ENCODE measurements at places on chromosomes 16 and 17.

DNA sequence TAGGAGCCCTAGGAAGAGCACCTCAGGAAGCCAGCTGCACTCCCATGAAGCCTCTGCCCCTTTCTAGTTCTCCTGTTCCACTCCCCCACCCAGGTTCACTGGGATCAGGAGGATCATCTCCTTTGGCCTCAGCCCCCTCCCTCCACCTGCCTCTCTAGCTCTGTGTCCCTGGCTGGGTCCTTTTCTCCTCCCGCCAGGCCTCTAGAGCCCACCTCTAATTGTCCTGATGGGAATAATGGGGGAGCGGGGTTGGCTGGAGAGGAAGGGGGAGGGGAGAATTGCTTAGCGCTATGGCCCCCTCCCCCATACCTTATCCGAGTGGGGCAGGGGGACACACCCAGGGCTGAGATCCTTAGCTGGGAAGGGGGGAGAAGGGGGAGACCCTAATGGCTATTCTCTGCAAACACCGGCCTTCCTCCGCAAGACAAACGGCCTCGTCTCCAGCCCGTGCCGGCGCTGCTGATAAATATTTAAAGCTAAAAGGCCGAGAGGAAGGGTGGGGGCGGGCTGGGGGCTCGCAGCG lies 997 bp downstream of the HOXB7 start:
- DNase-seq: no peak

DNA sequence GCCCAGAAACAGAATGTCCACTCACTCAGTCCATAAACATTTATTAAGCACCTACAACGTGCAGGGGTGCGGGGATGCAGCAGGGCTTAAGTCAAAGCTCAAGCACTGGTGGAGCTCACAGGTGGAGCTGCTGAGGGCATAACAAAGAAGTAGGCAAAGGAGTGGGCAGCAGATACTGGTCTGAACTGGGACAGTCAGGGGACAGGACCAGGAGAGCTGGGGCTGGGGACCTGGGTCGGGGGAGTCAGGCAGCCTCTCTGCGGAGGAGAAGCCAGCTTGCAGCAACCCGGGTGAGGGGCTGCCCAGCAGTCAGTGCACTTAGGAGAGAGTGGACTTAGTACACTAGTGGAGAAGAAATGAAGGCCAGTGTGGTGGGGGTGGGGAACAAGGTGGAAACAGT lies 10.0 kb upstream of the TNFRSF13B start:
- DNase-seq: no peak

DNA sequence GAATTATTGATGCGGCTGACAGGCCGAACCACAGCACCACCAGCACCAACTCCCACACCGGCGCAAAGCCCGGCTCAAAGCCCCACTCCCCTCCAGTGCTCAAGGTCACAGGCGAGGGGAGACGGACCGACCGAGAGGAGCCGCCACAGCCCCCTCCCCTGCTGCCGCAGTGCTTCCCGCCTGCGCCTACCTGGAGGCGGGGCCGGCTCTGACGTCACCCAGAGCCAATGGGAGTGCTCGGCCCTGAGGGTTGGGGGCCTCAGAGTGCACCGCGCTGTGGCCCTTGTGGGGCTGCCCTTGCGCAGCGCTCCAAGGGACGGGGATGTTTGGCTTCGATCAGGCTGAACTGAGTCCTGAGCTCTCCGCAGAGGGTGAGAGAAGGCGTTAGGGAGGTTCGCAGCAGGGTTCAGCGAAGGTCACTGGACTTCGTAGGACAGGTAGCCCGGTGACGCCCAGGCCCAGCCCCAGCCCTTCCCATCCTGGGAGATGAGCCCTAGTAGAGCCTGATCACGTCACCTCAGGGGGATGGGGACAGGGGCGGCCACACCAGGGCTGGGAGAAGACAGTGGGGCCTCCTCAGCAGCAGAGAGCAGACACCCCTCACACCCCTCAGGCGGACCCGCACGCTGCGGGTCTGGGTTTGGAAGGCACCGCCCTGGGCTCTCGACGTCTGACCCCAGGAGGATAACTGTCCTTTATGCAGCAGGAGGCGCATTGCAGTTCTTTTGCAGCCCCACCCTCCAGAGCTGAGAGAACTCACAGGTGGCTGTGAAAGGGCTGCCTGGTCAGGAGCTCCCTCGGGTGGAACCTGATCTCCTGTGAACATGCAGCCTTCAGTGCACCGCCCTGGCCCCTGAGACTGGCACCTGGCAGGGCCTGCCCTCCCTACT lies 1.5 kb downstream of the NDRG4 start:
- no peak for DNase-seq

GRCh38 chr16:7378024-7378695 lies 45.5 kb downstream of the RBFOX1 start:
- DNase-seq: no peak

GRCh38 chr16:49659356-49659755 lies 196.6 kb downstream of the ZNF423 start:
- no peak for DNase-seq

DNA sequence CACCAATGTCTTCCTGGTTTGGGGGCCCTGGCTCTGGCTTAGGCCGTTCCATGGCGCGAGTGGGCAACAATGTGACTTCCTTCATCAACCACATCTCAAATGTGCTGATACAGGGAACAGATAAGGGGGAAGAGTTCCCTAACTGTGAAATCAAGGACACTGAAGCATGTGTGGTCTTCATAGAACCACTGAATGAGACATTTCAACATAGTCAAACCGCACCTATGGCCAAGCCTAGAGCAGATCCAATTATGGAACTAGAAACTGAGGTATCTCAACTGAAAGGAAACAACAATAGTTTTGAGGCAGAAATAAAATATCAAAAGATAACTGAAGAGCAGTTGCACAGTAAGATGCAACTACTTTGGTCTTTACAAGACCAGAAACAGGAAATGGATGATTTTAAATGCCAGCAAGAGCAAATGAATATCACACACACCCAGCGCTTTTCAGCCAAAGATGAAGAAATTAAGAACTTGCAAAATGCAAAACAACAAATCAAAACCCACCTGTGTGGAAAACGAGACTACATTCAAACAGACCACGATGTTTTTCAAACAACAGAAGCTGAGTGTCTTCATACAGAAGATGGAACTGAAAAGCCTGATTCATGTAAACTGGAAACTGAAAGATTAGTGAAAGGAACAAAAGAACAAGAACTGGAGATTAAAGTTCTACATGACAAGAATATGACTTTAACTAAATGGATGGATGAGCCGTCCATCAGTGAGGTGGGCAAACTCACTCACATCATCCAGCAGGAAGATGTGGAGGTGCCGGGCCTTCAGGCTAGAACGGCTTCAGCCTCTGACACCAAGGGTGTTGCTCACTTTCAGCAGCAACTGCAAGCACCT lies 18.1 kb upstream of the LCMT1 start:
- DNase-seq: no peak

DNA sequence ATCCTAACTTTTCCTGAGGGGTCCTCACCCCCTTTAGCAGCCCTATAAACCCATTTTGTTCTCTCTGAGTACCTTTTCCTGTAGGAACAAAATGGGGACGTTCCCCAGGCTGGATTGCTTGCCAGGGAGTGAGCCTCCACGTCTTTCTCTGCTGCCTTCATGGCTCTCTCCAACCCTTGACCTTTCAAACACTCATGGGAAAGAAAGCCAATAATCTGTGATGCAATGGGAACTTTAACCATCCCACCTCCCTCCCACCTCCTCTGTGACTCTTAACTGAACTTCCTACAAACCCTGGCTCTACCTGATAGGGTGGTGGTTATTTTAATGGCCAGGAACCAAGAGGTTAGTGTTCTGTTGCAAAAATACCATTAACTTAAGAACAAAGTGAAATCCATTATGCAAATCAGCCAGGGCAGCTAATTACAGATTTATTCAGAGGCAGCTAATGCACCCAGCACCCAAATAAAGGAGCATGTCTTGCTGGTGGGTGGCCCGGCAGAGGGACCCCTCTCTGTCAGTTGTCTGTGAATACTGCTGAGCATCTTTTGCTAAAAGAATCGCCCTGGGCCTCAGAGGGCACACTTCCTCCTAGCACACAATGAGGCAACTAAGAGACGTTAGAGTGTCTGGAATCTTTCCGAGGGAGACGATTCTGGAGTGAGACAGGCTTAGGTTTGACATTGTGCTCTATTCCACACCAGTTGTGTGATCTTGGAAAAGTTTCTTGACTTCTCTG lies 3.0 kb downstream of the PIPOX start:
- no peak for DNase-seq

GRCh38 chr17:9199571-9200551 lies 178.6 kb downstream of the NTN1 start:
- DNase-seq: no peak

DNA sequence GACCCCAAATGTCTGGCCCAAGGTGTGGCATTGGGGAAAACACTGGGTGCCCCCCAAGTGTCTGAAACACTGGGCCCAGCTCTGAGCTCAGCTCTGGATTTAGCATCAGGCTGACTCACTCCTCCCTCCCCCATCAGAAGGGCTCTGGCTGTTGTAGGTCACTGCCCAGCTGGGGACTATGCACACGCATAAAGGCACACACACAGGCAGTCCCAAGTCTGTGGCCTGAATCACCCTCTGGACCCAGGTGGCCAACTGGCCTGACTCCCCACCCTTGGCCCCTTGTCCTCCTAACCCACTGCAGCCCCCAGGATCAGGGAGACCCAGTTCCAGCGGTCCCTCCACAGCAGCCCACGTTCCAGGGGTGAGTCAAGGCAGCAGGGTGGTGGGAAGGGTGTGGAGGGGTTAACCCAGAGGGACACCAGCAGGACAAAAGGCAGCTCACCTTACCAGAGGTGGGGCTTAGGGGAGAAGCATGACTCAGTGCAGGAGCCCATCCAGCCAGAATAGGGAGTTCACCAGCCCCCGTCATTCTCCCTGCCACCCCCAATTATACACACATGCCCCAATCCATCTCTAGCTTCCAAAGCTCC lies 47.0 kb downstream of the MYO18A start:
- no peak for DNase-seq

DNA sequence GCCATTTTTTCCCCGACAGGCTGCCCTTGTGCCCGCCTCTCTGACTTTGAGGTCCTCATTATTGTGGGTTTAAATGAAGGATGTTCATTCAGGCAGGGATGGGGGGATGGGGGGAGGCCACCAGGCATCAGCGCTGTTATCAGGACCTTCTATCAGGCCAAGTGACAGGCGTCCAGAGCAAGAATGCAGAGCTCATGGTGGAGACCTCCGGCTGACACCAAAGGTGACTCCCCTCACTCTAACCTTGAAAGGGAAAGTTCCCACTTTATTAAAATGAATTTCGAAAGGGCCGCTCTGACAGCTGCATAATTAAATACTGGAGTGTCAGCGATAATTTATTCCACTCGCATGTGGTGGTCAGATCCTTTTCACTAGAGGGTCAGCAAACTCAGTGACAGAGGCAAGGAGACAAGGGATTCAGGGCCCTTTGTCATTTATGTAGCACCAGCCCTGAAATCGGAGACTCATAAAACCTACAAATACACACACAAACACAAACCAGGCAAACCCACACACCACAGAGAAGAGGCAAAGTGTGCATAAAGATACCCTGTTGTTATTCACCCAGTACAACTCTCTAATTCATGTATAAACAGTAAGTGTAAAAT lies 436.0 kb downstream of the MAF start:
- no peak for DNase-seq

DNA sequence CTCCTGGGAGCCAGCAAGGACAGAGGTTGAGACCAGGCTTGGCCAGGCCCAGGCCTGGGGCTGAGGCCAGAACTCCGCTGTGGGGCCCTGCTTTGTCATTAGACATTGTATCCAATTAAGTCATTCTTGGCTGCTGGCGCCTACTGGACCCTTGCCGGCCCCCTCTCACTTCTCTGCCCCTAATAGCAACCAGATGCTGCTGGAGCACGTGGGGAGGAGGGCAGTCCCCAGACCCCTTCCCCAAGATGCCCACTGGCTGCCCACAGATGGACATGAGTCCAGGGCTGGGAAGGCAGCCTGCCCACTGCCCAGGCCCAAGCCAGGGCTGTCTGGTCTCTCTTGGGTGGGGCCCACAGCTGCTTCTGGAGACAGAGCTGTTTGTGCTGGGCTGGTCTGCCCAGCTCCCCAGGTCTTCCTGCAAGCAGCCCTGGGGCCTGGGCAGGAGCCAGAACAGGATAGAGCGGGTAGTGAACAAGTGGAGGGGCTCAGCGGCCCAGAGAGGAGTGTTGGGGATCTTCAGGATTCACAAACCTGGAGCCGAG lies 7.8 kb downstream of the PLXDC1 start:
- no peak for DNase-seq

DNA sequence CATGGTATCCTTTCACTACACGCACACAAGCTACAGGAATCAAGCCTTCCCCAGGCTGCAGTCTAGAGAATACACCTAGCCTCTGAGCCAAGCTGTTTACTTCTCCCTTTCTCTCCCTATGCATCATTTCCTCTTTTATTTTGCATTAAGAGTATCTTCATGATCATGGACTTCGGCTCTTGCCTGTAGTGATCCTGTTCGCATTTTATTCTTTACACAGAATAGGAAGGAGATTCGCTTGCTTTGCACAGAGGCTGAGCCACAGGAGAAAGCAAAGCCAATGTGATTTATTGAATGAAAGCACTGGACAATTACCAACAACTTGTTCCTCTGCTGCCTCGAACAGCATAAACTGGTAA lies 172.7 kb downstream of the ANKFN1 start:
- no peak for DNase-seq

DNA sequence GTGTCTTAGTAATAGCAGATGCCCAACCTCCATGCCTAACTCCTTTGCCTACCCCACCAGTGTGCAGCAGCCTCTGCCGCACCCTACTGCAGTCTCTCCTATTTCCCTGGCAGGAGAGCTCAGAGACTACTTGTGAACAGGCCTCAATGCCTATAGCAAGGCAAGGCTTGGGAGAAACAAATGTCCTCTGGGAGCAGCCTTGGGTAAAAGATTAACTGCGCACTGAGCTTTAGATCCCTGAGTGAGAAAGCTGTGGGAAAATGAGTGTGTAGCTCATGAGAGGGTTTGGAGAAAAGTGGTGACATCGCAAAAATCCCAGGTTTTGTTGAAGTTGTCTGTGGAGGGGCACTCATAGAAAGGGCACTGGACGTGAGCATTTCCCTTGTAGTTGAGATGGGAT lies 335.8 kb downstream of the WWOX start:
- DNase-seq: no peak

- DNase-seq: no peak
These were observed 647 bp downstream of the VAC14 start for GRCh38 chr16:70800311-70800710.

- DNase-seq: no peak
These were observed 19.5 kb downstream of the PLLP start for GRCh38 chr16:57264950-57265371.

GRCh38 chr17:43620581-43620980 lies 41.1 kb downstream of the MEOX1 start:
- DNase-seq: no peak

Data from CMK (cell line).